ENCODE measurements at places on chromosomes 2 and 18.

DNA sequence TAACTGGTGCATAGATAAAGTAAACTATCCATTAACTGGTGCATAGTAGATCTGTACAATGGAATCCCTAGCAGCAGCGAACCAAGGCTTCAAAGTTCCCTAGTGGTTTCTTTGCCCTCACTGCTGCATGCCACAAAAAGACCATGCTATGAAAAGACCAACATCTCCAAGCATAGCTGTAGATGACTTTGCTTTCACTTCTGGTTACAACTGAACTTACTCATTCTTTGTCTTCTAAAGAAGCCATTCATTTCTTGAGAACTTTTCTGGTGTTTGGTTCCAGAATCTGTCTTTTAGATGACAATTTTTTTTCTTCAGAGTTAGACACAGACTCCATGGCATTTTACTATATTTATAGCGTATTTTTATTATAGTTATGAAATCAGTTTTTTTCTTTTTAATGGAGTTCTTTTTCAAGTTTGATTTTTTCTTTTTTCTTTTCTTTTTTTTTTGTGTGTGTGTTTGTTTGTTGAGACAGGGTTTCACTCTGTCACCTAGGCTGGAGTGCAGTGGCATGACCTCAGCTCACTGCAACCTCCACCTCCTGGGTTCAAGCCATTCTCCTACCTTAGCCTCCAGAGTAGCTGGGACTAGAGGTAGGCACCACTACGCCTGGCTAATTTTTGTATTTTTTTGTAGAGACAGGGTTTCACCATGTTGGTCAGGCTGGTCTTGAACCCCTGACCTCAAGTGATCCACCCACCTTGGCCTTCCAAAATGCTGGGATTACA, 63.6 kb downstream of the SLC35F5 start:
- DNase-seq, result no peak

DNA sequence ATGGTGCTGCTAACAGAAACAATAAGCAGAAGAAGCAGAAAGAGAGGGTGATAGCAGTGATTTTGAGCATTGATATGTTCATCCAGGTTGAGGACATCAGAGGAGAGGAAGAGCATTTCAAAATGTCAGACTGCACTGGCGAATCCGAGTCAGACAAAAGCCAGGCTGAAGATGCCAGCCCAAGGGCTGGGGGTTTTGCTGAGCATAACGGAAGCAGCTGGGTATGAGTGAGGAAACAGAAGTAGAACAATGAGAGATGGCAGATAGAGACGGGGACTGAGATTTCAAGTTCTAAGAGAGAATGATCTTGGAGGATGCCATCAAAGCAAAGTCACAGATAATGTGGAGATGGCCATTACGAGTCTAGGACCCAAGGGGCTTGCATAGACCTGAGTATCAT, 151.2 kb downstream of the RNF144A start:
- DNase-seq, result no peak

DNA sequence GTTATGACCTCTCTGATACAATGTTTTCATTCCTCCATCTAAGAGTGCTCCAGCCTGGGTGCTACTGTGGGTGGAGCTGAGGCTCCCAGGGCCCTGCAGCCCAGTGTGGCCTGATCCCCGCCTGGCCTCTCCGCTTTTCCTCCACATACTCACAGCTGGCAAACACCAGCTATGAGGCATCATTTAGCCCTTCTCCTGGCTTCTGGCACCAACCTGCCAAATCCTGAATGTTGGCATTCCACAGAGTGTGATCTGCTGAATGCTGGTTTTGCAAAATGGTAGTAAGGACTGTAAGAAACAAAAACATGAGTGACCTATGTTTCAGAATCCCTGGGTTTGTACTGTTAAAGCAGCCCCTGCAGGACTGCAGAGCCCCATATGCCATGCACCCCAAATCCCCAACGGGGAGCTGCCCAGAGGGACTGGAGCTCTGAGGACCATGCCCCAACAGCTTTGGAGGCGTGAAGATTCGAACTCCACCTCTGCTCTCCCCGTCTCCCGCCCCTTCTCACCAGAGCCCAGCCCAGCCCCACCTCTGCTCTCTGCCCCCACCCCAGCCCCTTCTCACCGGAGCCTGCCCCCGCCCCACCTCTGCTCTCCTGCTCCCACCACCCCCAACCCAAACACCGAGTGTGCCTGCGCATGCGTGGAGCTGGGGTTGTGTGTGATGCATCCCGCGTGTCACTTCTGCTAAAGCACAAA, 4.2 kb downstream of the SLC66A2 start:
- DNase-seq, result no peak

DNA sequence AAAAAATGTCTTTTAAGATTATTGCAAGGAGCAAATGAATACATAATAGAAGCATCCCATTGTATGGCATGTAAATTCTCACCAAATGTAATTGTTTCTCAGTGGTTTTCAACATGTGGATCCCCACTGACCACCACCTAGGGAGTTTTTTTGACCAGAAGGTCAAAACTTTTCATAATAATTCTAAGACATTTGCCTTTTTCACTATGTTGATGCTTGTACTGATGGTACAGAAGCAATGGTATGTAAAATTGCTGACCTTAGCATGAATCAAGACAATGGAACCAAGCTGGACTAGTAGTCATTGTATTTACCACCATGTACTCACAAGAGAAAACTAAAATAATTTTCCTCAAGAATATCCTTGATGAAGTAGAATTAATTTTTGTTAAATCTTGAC, 36.8 kb downstream of the RAB10 start:
- DNase-seq, result no peak

GRCh38 chr2:33712674-33713073, 113.6 kb upstream of the FAM98A start:
- DNase-seq, result no peak

DNA sequence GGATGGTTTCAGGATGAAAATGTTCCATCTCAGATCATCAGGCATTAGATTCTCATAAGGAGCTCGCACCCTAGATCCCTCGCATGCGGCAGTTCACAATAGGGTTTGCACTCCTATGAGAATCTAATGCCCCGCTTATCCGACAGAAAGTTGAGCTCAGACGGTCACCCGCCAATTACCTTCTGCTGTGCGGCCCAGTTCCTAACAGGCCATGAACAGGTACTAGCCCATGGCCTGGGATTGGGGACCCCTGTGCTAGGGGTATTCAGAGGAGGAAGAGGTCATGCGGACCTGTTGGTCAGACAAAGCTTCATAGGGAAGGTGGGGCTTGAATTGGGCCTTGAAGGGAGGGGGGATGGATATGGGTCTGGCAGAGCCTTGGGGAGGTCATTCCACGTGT, 4.4 kb upstream of the BUB1 start:
- no peak for DNase-seq

GRCh38 chr2:9763356-9764152, 79.7 kb upstream of the TAF1B start:
- DNase-seq, result peak; percentile 53

- DNase-seq, result no peak
Observed at GRCh38 chr2:191318037-191318728, 73.0 kb downstream of the MYO1B start.

DNA sequence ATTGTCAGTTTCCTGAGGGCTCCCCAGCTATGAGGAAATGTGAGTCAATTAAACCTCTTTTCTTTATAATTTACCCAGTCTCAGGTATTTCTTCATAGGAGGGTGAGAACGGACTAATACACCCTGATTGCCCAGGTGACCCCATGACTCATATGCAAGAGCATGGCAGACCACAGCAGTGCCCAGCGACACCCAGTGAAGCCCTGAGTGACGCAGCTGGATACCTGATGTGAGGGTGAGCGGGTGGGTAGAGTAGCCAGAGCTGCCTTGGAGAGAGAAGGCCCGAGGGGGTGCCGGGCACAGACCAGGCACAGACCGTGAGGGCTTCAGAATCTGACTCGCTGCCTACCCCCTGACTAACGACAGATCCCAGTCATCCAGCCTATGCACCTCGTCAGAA, 15.4 kb downstream of the ALPG start:
- no peak for DNase-seq

DNA sequence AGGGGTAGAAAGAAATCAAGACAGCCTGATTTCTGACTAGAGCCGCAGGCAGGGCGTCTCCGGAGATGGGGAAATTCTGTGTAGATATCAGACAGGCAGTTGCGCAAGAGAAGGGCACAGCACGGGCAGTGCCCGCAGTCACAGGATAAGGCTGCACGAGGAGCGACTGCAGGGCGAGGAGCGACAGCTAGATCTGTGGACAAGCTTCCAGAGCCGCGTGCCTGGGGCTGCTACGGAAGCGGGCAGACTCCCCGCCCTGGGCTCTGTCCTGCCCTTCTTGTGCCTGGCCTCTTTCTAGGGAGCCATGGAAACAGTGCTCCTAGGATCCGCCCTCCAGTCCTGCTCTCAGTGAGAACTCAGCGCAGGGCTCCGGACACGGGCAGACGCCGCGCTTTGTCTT, 12.6 kb downstream of the MC5R start:
- no peak for DNase-seq

- no peak for DNase-seq
Observed at GRCh38 chr2:99152199-99152895, 2.4 kb downstream of the TSGA10 start.

- no peak for DNase-seq
Observed at GRCh38 chr2:43898838-43899346, 60.1 kb downstream of the ABCG8 start.

- no peak for DNase-seq
Observed at GRCh38 chr2:175318542-175318941, 137.0 kb upstream of the ATP5MC3 start.

All from hematopoietic multipotent progenitor cell treated with erythropoietin and hydrocortisone succinate and interleukin-3 and kit ligand, for 8 days (in vitro differentiated cells).